ENCODE measurements at places on chromosomes 13 and 19.

DNA sequence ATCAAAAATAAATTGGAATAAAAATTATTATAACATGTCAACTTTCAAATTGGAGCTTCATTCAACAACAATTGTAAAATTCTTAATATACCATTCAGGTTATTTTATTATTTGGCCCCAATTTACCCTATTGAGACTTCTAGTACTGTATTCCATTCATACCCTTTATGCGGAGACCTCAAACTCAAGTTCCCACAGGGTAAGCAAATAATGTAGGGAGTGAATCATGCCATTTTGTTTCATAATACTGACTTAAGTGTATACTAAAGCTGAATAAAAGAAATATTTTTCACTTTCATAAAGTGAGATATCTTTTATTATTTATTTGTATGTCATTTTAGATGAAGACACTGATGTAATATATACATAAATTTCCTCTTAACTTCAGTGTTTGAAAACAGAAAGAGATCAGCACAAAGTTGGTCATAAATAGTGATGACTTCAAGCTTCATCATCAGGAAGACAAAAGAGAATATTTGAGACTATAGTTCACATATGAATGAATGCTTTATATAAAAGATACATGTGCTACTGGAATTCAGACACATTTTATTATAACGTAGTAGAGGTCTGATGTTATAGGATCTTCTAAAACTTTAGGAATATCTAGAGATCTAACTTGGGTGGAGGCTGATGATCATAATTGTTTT is 894.4 kb upstream of the PCDH9 start:
- DNase-seq: no peak

- DNase-seq: no peak
These were observed 148.4 kb downstream of the URI1 start for GRCh38 chr19:30090476-30090875.

- no peak for DNase-seq
These were observed 107.8 kb downstream of the KCNRG start for GRCh38 chr13:50123002-50123401.

- DNase-seq: no peak
These were observed 29.2 kb downstream of the EFNB2 start for GRCh38 chr13:106506286-106506685.

Data from esophagus muscularis mucosa (tissue), 4 donors.